Stimulated activated CD4-positive, alpha-beta T cell treated with anti-CD3 and anti-CD28 coated beads, Interleukin-1b, Interleukin-23, amount 100 ng/mL, for 24 hours (primary cell): ENCODE measurements at places on chromosomes 2 and 18.

DNA sequence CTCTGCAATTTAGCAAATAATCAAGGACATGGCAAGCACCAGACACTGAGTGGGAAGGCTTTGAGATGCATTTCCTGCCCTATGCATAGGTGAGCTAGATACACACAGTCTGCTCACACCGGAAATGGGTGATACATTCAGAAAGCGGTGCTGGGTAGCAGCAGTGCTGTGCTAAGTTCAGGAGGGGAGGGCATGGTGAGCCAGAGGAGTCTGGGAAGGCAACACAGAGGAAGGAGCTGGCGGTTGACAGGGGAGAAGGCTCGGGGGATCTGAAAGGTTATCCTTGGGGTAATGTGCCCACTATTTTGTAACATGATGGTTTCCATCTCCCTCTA, 57.4 kb upstream of the EPAS1 start:
- peak; percentile 43 for DNase-seq

- no peak for DNase-seq
Observed at GRCh38 chr2:85786865-85787264, 33.1 kb downstream of the ATOH8 start.

DNA sequence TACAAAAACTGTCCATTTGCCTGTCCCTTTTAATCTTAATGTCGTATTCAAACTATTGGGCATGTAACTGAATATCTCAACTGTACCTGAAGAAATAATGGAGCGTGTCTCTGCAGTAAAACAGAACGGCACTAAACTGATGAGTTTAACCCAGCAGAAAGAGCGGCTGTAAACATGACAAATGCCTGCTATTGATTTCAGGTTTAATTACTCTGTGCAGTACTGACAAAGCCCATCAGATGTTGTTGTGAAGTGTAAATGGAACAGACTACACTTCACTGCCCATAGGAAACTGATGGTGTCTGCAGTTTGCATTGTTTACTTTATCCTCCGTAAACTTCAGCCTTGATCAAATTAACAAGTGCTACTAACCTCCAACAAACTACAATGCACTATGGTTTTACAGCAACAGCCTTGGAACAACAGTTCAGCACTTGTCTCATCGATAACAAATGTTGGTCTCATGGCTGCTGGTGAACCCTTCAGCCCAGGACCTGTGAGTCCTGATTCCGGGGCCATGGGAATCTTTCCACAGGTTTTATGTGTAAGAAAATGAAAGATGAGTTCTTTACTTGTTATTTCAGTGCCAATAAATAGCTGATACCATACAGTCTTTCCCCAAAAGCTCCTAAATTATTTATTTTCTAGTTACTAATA, 316.5 kb downstream of the CCDC178 start:
- no peak for DNase-seq

DNA sequence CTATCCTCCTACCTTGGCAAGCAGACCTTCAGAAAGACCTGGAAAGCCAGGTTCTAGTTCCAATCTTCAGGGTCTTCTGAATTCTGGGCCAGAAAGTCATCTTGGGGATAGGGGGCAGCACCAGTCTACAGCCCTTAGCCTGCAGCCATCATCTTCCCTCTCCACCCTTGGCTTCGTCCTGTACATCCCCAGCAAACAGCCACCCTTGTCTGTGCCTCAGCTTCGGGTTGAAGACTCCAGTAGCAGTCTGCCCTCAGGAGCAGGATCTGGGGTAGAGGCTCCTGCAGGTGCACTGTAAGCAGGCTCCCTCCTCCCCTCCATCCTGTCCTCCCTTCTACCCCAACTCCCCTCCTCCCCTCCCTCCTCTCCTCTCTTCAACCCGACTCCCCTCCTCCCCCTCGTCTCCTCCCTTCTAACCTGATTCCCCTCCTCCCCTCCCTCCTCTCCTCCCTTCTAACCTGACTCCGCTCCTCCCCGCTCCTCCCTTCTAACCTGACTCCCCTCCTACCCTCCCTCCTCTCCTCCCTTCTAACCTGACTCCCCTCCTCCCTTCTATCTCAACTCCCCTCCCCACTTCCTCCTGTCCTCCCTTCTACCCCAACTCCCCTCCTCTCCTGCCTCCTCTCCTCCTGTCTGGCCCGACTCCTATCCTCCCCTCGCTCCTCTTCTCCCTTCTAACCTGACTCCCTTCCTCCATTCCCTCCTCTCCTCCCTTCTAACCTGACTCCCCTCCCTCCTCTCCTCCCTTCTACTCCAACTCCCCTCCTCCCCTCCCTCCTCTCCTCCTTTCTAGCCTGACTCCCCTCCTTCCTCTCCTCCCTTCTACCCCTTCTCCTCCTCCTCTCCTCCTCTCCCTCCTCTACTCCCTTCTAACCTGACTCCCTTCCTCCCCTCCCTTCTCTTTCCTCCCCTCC, 90.1 kb upstream of the SMAD2 start:
- DNase-seq: no peak

DNA sequence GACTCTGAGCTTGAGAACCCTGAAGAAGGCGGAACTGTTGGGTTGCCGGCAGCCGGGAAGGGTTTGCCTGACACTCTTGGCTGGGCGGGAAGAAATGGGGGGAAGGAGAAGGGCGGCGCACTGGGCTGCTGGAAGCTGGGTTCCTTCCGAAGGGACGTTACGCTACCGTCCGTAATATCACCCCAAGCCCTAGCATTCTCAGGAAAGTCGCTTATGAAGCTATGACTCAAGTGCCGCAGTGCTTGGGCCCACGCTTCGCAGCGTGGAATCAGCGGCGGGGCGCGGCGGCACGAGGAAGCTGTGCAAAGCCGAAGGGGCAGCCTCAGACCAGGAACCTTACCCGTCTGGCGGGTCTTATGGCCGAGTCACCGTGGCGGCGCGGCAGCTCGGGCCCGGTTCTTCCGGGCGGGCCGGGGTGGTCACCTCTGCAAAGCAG, 50.2 kb upstream of the SIGLEC15 start:
- peak; percentile 63 for DNase-seq

DNA sequence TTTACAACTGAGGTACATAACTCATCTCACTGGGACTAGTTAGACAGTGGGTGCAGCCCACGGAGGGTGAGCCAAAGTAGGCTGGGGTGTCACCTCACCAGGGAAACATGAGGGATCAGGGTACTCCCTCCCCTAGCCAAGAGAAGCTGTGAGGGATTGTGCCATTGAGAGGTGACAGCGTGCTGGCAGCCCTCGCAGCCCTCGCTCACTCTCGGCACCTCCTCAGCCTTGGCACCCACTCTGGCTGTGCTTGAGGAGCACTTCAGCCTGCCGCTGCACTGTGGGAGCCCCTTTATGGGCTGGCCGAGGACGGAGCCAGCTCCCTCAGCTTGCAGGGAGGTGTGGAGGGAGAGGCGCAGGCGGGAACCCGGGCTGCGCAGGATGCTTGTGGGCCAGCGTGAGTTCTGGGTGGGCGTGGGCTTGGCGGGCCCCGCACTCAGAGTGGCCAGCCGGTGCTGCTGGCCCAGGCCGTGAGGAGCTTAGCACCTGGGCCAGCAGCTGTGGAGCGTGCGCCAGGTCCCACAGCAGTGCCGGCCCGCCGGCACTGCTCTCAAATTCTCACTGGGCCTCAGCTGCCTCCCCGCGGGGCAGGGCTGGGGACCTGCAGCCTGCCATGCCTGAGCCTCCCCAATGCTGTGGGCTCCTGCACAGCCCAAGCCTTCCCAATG, 44.5 kb upstream of the FAM110C start:
- DNase-seq: no peak
